ENCODE measurements at places on chromosomes 7 and 10.

DNA sequence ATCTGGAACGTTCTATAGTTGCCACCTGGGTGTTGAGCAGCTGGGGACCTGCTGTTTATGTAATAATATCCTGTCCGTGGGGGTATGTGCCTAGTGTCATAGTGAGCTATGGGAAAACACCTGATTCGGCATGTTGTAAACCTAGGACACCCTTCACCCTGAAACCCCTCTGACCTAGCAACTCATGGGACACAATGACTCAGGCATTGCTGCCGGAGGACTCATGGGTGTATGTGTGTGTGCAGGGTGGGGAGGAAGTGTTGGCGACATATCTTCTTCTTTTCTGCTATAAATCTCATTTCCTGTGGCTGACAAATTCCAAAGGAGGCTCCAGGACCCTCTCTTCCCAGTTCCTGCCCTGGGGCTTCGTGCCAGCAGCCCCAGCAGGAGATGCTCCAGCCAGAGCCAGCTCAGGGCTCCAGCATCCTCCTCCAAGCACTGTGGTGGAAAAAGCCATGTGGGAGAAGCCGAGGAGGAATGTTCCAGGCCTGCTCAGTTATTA, 77.0 kb upstream of the PODXL start:
- no peak for DNase-seq

DNA sequence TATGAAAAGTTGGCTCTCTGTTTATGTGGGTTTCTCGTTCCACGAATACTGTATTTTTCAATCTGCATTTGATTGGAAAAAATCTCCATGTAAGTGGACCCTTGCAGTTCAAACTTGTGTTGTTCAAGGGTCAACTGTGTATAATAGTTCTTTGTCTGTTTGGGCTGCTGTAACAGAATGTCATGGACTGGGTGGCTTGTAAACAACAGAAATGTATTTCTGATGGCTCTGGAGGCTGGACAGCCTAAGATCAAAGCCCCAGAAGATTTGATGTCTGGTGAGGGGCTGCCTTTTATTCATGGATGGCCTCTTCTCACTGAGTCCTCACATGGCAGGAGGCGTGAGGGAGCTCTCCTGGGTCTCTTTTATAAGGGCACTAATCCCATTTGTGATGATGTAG, 36.2 kb downstream of the INPP5F start:
- DNase-seq: no peak

DNA sequence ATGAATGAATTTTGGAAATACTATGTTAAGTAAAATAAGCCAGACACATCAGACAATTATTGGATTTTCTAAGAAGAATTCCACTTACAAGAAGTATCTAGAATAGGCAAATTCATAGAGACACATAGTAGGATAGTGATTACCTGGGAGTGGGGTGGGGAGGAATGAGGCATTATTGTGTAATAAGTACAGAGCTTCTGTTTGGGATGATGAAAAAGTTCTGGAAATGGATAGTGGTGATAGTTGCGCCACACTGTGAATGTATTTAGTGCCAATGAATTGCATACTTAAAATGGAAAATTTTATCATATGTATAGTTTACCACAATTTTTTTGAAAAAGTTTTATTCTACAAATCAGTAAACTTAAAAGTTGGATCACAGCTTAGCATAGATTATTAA, 297.2 kb upstream of the KAT6B start:
- no peak for DNase-seq

GRCh38 chr10:19819419-19820033, 3.3 kb downstream of the PLXDC2 start:
- DNase-seq: peak; percentile 48

DNA sequence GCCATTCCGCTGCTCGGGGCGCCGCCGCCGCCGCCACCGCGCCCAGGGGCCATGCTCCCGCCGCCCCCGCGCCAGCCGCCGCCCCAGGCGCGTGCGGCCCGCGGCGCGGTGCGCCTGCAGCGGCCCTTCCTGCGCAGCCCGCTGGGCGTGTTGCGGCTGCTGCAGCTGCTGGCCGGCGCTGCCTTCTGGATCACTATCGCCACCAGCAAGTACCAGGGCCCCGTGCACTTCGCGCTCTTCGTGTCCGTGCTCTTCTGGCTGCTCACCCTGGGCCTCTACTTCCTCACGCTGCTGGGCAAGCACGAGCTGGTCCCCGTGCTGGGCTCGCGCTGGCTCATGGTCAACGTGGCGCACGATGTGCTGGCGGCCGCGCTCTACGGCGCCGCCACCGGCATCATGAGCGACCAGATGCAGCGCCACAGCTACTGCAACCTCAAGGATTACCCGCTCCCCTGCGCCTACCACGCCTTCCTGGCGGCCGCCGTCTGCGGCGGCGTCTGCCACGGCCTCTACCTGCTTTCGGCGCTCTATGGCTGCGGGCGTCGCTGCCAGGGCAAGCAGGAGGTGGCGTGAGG, 383 bp downstream of the MARVELD1 start:
- DNase-seq: peak; percentile 91

- no peak for DNase-seq
Measured at GRCh38 chr7:37000511-37000910, 276.2 kb upstream of the AOAH start.

- DNase-seq: no peak
Measured at GRCh38 chr10:22451346-22451745, 106.0 kb downstream of the SPAG6 start.

DNA sequence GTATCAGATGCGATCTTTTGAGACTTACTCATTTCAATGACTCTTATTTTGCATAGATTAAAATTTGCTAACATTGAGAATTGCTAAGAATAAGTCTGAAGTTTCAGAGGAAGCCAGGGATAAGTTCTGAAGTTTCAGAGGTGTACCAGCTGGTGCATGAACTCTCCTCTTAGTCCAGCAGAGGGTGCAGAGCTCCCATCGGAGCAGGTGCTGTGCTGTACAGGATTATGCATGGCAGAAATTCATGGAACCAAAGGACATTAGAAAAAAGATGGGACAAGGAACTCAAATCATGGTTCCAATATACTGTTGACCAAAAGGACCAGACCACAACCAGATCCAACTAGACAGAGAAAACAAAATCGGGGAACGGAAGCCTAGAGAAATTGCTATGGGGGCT, 41.9 kb downstream of the MGAM2 start:
- no peak for DNase-seq

- no peak for DNase-seq
Measured at GRCh38 chr10:97030894-97031293, 154.9 kb downstream of the SLIT1 start.

DNA sequence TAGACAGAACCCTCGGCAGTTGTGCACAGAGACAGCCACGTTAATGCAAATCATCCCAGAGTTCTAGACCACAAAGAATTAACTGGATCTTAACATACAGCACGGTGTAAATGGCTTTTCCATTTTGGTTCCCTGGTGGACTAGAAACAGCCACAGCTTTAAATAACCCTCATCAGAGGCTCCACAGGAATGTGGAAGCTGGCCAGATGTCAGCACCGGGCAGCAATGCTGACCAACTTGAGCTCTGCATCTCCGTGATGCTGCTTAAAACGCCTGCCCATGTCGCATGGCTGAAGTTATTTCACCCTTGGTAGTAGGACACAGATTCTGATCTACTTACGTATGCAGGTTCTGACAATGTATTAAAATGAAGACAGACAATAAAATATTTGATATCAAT, 24.5 kb downstream of the RSU1 start:
- DNase-seq: no peak

- DNase-seq: no peak
Measured at GRCh38 chr7:99597762-99598501, at the start of gene TMEM225B. Gene TMEM225B, plus strand, starts transcription at chr7:99598267. Its CDS starts 6,122 bp downstream, at chr7:99604389.

DNA sequence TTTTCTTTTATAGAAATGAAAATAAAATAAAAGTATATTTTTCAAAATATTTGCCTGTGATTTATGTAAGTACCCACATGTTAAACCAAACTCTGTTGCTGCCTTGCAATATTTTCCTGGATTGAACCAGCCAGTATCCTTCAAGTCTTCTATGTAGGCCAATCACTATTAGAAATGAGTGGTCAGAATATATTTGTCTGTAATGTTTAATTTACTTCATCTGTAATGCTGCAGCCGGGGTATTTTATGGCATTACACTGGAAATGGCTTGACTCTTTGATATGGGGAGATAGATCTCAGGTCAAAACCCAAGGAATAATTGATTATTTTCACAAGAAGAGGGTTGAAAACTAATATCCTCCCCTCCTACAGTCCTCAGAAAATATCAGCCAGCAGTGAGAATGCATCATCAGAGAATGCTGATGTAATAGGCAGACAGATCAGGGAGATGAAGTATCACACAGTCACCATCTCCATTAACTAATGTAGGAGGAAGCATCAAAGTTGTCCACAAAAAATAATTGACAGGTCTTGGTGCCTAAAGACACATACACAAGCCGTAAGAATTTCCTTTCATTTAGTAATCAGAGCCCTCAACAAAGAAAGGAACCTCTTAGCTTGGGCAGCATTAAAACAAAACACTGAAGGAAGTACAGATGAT, 82.5 kb downstream of the VWDE start:
- no peak for DNase-seq

DNA sequence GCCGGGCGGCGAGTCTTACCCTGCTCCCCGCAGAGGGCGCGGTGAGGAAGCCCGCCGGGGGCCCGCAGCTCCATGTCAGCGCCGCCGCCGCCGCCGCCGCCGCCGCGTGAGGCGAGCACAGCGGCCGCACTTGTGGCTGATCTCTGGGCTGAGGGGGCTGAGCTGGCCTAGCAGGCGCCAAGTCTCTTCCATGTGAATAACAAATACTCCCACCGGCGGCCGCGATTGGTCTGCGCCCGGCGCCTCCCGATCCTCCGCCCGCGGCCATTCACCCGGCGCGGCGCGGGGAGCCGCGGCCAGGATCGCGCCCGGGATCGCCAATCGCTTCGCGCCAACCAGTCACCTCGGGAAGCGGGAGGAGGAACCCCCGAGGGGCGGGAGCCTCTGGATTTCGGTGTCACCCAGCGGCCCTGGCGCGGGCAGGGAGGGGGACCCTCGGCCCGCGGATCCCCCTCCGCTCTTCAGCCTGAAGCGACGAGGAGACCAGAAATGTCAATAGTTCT, at the start of gene GRM8:
Gene GRM8, minus strand, starts transcription at position 164 of the 503 bp plus-strand sequence.
- DNase-seq: peak; percentile 46

DNA sequence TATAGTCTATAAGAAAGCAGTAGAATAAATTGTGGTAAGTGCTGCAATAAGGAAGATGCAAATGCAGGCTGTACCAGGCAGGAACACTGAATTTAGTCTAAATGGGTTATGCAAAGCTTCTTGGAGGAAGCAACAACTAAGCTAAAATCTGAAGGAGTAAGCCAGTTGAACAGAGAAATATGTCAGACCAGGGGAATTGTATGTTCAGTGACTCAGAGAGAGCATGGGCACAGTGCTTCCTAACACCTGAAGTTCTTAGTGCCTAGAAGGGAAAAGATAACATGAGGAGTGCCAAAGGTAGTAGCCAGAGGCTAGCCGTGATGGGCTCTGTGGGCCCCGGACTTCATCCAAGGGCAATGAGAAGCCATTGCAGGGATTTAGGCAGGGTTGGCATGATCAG, 204.1 kb upstream of the KMT2E start:
- DNase-seq: no peak

GRCh38 chr10:21888959-21889358, 114.6 kb downstream of the DNAJC1 start:
- peak; percentile 35 for DNase-seq

DNA sequence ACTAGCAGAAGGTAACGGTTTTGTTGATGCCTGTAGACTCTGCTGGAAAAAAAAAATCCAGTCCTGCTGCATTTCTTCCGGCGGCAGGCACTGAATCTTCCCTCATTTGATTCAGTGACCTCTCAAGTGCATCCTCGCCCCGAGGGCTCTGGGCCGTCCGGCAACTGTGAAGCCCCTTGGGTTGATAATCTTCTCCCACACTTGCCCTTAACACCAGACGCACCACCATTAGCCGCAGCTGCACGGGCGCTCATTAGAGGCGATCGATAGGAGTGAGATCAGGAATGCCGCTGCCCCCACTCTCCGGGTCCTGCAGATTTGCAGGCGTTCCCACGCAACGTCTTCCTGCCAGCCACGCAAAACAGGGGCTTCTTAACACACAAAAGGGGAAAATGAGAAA, 200.0 kb upstream of the MKI67 start:
- no peak for DNase-seq

DNA sequence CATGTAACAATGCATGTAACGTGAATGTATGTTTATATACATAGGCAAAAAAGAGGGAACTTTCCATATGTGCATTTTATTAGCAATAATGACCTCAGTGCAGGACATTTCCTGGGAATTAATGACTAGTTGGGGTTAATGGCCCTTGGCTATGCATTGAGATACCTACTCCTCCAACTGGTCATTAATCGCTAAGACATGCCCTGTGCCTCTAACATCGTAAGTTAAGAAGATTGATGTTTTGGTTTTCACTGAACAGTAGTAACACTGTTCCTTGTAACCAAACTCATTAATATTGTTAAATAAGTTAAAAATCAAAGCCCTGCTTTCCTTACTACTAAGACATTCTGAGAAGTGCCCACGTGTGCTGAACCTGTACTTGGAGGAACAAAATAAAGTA, 61.7 kb downstream of the SEMA3D start:
- DNase-seq: no peak

DNA sequence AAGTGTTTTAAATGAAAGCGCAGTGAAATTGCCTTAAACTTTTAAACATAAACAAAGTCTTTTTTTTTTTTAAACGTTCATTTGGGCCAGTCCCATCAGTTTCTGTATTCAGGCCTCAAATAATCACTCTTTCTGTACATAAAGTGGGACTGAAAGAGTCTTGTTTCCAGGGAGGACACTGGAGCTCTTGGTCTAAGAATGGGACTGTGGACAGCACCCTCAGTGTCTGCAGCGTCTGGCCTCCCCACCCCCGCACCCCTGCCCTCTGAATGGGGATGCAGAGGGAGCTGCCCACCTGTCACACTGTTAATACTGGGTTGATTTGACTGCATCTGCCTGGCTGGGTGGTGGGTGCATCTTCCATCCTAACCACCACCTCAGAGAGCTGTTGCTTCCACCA, 5.2 kb downstream of the ZNF365 start:
- DNase-seq: no peak

DNA sequence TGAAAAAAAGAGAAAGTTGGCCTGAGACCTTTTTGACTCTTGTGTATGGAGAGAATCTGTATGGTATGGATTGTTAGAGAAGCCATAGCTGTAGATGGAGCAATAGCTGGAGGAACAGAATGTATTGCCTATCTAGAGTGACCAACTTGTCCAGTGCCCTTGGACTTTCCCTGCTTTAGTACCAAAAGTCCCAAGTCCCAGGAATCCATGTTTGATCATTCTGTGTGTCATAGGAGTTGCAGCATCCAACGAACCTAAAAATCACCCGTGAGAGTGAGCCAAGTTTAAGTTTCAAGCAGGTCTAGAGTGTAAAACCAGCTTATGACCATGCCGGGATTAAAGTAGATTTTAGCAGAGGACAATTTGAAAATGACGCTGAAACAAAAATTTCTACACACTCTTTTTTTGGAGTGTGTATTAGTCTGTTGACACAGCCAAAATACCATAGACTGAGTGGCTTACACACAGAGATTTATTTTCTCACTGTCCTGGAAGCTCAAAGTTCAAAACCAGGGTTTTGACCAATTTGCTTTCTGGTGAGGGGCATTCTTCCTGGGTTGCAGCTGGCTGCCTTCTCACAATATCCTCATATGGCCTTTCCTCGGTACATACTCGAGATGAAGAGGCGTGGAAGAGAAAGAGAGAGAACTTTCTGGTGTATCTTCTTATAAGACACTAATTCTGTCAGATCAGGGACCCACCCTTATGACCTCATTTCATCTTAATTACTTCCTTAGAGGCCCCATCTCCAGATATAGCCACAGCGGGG, 36.9 kb upstream of the ZNF518A start:
- DNase-seq: no peak
